Stimulated activated CD8-positive, alpha-beta memory T cell treated with anti-CD3 and anti-CD28 coated beads, Interleukin-7, amount 100 ng/mL, for 24 hours (primary cell): ENCODE measurements at places on chromosomes 7 and 10.

GRCh38 chr10:6748981-6749635 is 169.0 kb upstream of the PRKCQ start:
- no peak for DNase-seq

GRCh38 chr10:110311357-110311949 is 6.7 kb upstream of the SMNDC1 start:
- no peak for DNase-seq

DNA sequence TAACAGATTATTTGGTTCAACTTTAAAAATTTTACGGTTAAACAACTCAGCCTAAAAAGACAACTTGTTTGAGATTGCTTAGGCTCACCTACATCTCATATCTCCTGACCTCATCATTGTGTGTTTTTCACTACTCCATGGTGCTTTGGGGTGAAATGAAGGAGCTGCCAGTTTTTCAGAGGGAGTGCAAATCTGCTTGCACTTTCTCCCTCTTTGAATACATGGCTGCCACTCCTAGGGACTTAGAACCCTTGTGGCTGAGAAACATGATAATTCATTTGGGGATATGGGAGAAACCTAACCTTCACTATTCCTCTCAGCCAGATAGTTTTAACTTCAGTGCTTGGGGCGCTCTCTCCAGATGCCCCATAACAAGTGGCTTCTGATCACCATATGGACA is 2.7 kb downstream of the CCSER2 start:
- DNase-seq, result no peak

DNA sequence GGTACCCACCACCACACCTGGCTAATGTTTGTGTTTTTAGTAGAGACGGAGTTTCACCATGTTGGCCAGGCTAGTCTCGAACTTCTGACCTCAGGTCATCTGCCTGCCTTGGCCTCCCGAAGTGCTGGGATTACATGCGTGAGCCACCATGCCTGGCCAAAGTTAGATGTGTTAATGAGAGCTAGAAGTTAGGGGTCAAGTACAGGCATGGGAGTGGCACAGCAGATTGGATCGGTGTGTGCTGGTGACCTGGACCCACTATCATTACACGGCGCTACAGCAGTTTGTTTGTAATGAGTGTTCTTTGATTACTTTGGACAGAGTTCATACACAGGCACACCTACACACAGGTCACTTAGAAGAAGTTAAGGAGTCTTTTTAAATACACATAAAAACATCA is 36.7 kb downstream of the DNAJB6 start:
- DNase-seq, result no peak

GRCh38 chr7:68417659-68418058 is 1180.6 kb upstream of the AUTS2 start:
- DNase-seq, result no peak

GRCh38 chr10:98405422-98405821 is 9.6 kb downstream of the PYROXD2 start:
- no peak for DNase-seq

- no peak for DNase-seq
Measured at GRCh38 chr10:114138581-114138980, 35.4 kb downstream of the CCDC186 start.

GRCh38 chr7:29287366-29287765 is 92.8 kb downstream of the CHN2 start:
- no peak for DNase-seq

DNA sequence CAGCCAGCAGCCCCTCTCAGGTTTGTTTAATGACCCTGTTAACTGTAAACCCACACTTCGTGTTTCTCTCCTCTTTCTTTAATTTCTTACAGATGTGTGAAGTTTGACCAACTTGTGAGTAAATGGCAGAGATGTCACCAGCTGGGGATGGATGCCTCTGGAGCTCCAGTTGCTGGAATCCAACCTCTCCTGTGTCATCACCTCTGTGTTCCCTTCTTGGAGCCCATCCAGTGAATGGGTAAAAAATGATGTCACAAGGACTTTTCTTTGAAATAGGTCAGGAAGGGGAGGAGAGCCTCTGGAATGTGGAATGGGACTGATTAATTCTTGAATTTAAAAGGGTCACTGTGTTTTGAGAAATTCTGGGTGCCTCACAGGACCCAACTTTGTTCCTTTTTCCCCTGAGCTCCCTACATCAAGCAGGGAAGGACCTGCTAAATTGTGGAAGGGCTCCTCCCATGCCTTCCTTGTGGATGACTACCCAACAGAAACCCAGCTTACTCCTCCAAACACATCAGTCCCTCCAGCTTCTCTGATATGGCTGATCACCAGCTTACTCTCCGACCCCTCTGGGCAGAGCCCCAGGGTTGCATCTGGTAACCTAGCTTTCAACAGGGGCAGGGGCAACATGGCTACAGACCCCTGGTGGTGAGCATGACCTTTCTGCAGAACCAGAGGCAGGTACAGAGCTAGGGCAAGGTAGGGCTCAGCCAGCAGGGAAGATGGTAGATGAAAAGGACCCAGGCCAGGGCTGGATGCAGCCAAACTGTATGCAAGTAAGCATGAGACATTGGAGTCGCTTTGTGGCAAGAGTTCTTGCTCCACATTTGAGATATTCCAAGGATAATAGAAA is 67.5 kb downstream of the STRA8 start:
- no peak for DNase-seq

DNA sequence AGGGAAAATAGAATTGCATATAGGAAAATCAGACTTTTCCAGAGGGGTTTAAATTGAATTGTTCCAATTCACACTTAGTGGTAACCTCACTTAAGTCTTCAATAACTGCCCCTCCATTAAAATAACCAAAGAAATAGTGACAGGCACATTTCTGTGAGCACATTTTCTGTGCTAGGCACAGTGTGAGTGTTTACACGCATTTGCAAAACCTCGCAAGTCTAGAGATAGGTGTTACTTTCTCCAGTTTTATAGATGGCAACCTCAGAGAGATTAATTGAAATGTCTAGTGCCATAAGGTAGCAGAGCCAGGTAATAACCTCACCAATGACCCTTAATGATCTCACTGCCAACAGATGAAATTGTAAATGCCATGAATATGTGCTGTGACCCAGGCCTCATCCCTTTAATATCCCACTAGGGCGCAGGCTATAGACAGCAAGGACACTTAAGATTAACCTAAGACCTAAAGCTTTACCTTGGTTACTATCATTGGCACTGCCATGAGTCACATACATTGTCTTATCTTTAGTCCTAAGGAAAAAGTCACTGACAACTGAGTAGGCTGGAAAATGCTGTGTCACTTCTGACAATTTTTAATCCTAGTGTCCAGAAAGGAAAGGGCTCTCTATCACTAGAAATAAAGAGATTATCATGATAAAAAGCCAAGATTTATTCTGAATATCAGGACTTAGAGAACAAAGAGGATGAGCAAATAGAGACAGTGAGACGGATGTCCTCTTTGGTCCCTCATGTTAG is 187.8 kb downstream of the PPP1R17 start:
- no peak for DNase-seq

DNA sequence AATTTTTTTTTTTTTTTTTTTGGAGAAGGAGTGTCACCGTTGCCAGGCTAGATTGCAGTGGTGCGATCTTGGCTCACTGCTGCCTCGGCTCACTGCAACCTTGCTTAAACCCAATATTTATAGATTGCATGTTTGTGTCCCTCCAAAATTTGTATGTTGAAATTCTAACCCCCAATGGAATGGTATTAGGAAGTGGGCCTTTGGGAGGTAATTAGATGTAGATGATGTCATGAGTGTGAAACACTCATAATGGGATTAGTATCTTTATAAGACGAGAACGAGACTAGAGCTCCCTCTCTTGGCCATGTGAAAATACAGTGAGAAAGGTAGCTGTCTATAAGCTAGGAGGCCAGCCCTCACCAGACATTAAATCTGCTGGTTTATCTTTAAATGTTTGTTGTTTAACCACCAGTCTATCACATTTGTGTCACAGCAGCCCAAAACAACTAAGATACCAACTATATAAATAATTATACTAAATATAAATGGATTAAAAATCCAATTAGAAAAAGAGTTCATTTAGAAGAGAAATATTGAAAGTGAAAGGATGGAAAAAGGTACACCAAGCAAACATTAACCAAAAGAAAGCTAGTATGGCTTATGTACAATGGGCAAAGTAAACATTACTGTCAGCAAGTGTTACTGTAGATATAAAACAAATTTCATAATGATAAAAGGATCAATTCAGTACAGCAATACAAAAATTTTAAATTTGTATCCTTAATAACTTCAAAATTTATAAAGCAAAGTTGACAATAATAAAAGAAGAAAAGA is 9.3 kb downstream of the TCAF1 start:
- DNase-seq, result no peak

DNA sequence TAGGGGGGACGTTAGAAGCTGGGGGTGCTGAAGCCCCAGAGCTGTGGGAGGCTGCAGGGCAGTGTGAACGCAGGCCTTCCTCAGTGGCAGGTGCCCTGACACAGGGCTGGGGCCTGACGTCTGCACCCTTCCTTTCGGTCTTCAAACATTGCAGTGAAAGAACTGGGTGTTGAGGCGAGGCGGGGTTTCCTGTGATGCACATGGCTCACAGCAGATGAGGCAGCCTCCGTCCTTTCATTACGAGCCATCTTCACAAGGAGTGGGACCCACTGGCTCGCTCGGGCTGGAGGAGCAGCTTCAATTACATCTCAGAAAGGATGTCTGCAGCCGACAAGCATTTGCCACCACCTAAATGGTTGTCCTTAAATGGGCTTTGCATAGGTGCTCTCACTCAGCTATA is 180.3 kb upstream of the SHH start:
- no peak for DNase-seq

GRCh38 chr10:99394256-99394655 is 36.2 kb downstream of the GOT1 start:
- DNase-seq, result no peak

- no peak for DNase-seq
Measured at GRCh38 chr7:40156988-40157387, 22.2 kb downstream of the SUGCT start.

- DNase-seq, result no peak
Measured at GRCh38 chr10:129933456-129934092, 30.5 kb downstream of the EBF3 start.

GRCh38 chr7:96121752-96122151 is 200.1 kb downstream of the SLC25A13 start:
- no peak for DNase-seq

- DNase-seq, result no peak
Measured at GRCh38 chr7:121608785-121609184, 212.7 kb upstream of the FAM3C start.

GRCh38 chr7:112081778-112082177 is 124.4 kb downstream of the DOCK4 start:
- no peak for DNase-seq

- DNase-seq, result no peak
Measured at GRCh38 chr10:43352951-43353350, 18.5 kb upstream of the FXYD4 start.

DNA sequence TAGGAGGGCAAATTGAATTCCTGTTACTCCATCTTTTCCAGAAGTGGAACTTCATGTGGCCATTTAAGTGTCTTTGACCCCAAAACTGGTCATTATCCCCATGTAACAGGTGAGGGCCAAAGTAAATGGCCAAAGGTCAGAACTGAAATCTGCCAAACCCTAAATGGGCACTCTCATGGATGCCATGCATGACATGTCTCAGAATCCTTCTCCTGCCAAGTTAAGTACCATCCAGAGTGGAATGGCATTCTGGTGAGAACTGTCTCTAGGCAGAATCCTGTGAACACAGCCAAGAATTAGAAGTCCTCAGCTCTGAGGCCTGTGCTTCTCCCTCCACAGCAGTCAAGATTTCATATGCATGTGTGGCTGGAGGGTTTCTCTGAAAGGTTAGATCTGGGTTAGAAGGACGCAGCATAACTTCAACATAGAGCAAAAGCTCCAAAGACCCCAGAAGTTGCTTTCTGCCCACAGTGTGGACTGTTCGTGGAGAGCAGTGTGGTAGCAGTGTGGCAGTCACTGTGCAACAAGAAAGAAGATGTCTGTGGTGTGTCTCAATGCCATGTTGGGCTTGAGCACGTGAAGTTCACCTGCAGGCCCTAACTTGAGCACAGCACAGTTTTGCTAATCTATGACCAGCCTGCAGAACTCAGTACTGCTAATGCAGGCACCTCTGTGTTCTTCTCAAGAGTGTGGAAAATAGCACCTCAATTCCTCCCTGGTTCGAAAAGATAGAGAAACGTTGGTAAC is 121.3 kb downstream of the ADCY1 start:
- no peak for DNase-seq

DNA sequence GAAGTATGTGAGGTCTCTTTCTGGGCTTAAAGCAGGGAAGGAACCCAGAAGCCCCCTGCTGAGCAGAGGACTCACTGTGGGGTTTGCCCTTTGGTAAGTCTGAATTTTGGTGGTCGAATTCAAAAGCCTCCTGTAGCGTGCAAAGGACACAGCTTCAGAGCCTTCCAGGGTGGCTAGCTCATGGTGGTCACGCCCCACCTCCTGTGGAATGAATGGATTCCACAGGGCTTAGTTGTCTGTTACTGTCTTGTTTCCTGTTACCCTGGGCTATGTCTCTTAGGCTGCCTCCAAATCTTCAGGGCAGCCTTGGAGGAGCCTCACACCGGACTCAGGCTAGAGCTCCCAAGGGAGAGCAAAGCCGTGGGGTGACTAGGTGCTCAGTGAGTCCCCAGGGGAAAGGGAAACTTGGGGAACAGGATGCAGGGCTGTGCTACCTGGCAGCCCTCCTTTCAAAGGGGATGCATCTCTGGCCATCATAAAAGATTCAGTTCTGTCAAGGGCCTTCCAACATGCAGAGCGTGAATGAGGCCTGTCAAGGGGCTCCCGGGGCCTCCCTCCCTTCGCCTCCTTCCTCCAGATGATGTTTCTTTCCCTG is 211.7 kb downstream of the CCSER2 start:
- DNase-seq, result no peak

- no peak for DNase-seq
Measured at GRCh38 chr7:120311028-120311788, 38.2 kb downstream of the KCND2 start.

DNA sequence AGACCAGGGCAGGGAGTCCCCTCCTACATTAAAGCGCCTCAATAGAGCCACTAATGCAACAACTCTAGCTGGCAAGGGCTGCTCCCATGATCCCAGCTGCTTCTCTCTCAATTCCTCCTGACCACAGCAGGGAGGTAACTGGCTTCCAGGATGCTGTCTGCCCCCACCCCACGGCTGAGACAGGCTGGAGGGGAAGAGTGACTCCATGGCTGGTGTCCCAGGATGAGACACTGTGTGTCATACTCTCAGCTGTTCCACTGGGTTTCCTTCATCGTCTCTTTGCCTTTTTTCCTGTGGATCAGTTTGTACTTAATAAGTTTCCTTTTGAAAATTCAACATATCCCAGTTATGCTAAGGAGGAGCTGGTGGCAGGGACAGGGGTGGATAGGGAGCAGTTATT is 27.7 kb upstream of the MYH16 start:
- no peak for DNase-seq

DNA sequence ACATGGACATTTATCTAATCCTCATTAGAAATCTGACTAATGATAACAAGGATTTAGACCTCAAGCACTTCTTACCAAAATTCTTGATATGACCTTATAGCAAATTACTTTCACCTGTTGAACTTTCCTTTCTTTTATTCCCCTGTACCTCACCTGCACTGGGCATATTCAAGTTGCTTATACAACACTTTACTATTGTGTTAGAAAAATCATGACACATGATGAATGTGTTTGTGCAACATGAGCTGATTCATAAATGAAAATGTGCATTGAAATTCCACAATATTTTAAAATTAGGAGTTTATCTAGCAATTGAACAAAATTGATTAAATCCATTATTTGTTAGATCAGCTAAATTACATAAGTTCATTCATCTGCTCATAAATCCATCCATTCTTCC is 160.6 kb downstream of the CFTR start:
- no peak for DNase-seq
